ENCODE measurements at places on chromosomes 3 and 15.

GRCh38 chr15:39919748-39920509 lies at the start of gene GPR176:
TSS of gene GPR176 (minus strand) at chr15:39920266. CDS start at chr15:39920026, 240 bp downstream.
- no peak for DNase-seq

- no peak for DNase-seq
These were observed 339.2 kb upstream of the DCBLD2 start for GRCh38 chr3:99240700-99241099.

DNA sequence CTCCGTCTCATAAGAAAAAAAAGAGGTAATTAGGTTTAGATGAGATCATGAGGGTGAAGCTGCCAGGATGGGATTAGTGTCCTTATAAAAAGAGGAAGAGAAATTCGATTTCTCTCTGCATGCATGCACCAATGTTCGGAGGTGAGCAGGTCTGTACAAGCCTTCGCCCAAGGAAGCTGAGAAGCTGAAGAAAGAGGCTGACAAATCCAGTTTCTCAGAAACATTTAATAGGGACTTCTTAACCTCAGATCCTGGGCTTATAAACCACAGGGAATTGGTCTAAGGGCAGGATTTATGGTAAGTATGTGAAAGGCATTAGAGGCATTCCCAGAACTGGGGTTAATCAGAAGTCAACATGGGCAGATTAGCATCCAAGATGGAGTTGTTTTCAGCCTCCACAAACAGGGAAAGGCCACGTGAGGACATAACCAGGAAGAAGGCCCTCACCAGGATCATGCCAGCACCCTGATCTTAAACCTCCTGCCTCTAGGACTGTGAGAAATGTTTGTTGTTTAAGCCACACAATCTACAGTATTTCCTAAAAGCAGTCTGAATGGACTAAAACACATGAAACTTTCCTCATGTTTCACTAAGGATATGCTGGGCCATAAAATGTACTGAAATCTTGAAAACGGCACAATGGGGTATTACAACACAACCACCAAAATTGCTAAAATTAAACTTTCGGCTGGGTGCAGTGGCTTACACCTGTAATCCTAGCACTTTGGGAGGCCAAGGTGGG lies 11.3 kb downstream of the SHISA5 start:
- no peak for DNase-seq

GRCh38 chr15:88108991-88109390 lies 147.5 kb downstream of the NTRK3 start:
- DNase-seq, result no peak

DNA sequence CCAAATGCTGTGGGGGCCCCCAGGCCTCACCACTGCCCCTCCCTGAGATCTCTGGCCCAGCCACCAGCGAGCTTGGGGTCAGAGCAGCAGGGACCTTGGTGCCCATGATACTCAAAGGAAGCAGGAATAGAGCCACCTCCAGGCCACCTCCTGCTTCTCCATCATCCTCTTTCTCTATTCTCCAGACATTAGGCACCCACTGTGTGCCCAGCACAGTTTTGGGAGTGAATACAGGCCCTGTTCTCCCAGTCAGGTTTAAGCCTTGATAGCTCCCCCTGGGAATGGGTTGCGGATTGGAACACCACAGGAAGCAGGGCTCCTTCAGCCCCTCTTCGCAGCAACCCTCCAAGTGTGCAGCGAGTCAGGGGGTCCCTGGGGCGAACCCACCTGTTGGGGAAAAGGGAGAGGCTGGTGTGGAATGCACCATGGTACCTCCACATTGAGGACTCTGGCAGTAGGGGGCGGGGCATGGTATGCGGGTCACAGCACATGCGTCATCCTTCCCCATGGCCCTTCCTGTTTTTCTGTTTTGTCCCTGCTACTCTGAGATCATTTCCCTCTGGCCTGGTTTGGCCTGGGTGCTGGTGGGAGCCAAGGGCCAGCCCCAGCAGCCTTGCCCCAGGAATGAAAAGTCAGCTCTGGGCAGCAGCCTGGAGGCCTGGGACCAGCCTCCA lies 14.2 kb upstream of the SEMA3B start:
- DNase-seq, result no peak

- DNase-seq, result no peak
These were observed 41.9 kb upstream of the TUBGCP5 start for GRCh38 chr15:23081271-23081670.

- no peak for DNase-seq
These were observed 131.4 kb downstream of the TMCO5A start for GRCh38 chr15:38065721-38066345.

- no peak for DNase-seq
These were observed 113.7 kb downstream of the LRIG1 start for GRCh38 chr3:66386925-66387650.

GRCh38 chr3:157046520-157046919 lies 113.4 kb downstream of the CCNL1 start:
- no peak for DNase-seq

DNA sequence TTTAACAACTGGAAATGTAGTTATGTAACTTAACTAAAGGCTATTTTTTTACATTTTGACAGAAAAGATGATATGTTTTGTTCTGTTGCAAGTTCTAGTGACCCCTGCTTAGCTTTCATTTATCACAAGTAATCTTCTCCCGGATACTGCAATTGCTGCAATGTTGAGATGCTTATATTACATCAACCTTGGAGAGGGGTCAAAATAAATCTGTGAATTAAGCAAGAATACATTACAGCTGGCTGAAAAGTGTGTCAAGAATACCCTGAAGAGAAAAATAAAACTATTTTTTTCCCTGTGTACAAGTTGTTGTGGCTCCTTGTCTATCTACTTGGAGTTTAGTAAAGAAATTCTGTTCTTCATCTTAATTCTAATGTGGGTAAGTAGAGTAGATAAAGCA lies 232.1 kb upstream of the GOLIM4 start:
- no peak for DNase-seq

- no peak for DNase-seq
These were observed 104.0 kb upstream of the CNTN6 start for GRCh38 chr3:988785-989184.

- no peak for DNase-seq
These were observed 211.1 kb downstream of the SLC9A9 start for GRCh38 chr3:143637133-143637532.

DNA sequence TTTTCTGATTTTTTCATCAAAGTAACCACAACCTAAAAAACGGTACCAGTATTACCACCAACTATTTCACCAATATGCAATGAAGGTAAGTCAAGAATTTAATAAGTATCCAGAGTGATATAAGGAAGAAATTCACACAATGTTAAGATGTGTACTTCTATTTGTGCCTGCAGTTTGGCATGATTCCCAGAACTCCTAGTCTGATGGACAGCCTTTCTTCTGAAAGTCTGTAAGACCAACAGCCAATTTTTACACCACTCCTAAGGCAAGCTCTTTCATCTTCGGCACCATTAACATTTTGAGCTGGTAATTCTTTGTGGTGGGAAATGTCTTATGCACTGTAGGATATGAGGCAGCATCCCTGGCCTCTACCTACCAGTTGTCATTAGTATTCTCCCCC lies 108.3 kb downstream of the VPS13C start:
- DNase-seq, result no peak

DNA sequence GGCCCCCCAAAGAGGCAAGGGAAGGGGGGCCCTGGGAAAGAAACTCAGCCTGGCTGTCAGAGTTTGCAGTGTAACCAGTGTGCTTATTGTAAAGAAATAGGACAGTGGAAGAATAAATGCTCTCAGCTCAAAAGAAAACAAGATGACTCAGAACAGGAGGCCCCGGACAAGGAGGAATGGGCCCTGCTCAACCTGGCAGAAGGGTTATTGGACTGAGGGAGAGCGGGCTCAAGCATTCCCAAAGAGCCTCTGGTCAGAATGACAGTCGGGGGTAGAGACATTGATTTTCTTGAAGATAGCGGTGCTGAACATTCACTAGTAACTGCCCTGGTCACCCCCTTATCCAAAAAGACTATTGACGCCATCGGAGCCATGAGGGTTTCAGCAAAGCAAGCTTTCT lies 100.4 kb upstream of the OSBPL11 start:
- no peak for DNase-seq

DNA sequence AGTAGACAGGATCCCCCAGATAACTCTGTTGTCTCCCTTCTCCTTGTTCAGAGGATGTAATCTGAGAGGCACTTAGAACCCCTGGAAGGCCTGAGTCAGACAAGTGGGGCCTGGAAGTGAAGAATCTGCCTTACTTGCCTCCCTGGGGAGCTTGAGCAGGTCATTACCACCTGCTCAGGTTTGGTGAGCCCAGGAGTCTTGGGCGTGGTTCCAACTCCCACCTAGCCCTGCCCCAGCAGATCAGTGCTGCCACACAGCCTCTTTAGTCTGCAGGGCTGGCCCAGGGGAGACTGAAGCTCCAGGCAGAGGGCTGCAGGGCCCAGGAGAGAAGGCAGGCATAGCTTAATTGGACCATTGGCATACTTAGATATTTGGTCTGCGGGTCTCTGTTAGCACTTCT lies 230.0 kb downstream of the ERC2 start:
- DNase-seq, result no peak

DNA sequence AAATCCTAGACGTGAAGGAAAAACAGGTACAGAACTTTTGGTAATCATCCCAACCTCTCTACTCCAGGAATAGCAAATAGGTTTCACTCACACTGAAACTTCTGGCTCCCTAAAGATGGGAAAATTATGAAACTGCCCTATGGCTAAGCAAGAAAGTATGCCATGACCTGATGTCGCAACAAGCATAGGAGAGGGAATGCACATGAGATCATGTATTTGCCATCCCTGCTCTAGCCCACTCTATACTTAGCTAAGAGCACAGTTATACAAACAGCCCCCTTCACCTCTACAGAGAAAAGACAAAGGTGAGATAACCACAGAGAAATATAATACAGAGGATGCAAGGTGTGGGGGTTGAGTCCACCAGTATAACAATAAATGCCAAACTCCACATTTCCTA lies 102.7 kb downstream of the TBC1D5 start:
- no peak for DNase-seq

DNA sequence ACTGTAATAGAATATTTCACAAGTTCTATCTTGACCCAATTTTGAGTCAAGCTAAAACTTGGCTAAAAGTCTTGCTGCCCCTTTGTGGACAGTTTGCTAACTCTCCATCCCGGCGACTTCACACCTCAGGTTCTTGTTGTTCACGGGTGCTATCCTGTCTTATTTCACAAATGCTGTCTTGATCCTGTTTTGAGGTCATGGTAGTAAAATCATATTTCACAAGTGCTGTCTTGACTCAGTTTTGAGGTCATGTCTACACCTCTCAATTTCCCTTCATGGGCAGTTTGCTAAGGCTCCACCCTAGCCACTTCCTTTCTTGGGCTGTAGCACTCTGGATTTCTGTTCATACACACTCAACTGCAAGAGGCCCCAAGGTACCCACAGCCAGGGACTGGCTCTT lies 45.0 kb upstream of the GK5 start:
- peak; percentile 5 for DNase-seq

- DNase-seq, result no peak
These were observed 14.3 kb downstream of the FLNB start for GRCh38 chr3:58022490-58022889.

- DNase-seq, result no peak
These were observed 317.5 kb downstream of the GBE1 start for GRCh38 chr3:81443958-81444357.

- DNase-seq, result no peak
These were observed 5.4 kb downstream of the BTBD1 start for GRCh38 chr15:83061680-83062079.

- no peak for DNase-seq
These were observed 230.0 kb upstream of the CNTN3 start for GRCh38 chr3:74844428-74844827.

- DNase-seq, result no peak
These were observed 42.5 kb upstream of the CACNA2D3 start for GRCh38 chr3:54079730-54080325.

GRCh38 chr15:29675791-29676301 lies 146.4 kb downstream of the TJP1 start:
- DNase-seq, result no peak

DNA sequence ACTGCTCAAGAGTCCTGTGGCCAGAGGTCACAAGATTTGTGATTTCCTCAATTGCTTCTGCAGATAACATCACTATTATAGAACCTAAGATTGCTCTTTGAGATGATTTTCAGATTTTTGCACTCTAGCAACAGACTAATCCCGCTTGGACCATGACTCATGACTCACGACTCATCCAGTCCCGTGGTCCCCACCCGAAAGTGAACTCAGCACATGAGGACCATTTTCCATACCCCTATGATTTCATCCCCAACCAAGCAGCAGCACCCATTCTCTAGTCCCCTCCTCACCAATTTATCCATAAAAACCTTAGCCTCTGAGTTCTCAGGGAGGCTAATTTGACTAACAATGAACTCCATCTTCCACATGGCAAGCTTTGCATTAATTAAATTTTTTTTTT lies 106.3 kb upstream of the ALCAM start:
- DNase-seq, result no peak

GRCh38 chr3:104018541-104018940 lies 1348.2 kb upstream of the ALCAM start:
- no peak for DNase-seq

DNA sequence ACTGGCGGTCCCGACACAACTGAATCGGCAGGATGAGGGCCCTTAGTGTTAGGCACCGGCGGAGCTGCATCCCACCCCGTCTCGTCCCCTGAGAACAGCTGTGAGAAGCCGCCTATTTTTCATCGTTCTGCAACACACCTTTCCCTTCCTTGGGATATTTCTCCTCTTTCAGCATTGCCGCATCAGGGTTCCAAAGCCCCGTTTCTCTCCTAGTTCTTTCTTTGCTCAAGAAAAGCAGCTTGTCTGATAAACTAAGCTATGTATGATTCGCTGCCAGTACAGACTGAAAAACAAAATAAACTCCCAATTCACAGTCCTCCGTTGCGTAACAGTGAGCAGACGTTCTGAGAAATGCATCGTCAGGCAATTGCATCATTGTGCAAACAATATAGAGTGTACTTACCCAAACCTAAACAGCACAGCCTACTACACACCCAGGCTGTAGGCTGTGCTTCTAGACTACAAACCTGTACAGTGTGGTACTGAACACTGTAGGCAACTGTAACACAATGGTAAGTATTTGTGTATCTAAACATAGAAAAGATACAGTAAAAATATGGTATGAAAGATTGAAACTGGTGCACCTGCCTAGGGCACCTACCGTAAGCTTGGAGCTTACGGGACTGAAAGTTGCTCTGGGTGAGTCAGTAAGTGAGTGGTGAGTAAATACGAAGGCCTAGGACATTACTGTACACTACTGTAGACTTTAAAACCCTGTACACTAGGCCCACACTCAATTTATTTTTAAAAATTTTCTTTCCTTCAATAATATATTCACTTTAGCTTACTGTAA lies 8.9 kb upstream of the ADAMTS17 start:
- no peak for DNase-seq

All from stimulated activated CD4-positive, alpha-beta T cell treated with anti-CD3 and anti-CD28 coated beads, Interleukin-12 subunit alpha, Interleukin-12 subunit beta, amount 100 ng/mL, for 48 hours (primary cell).